ENCODE measurements at places on chromosomes 16 and 17. TPM values are rescaled to one million over a fixed set of nuclear protein-coding genes. Genes with fewer than 3 reads are reported as not detected.

DNA sequence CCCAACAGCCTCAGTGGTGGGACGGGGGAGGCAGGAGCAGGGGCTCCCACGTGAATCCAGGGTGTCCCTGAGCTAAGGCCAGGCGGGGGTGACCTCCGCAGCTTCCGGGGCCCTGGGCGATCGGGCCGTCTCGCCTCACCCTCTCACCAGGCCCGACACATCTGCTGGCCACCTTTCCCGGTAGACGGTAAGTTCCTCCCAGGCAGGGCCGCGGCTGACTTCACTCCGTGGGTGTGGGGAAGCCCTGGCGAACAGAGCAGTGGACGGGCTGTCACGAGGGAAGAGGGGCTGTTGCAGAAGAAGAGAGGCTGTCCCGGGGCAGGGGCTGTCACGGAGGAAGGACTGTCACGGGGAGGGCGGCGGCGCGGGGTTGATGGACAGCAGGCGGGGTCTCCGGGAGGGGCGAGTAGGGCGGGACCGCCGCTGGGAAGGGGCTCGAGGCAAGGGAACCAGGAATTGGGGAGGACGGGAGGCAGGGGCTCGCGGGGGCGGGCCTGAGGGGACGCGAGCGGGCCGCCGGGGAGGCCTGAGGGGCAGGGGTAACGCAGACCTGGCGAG, 498 bp downstream of the PKMYT1 start:
- DNase-seq: no peak

- DNase-seq: no peak
Observed at GRCh38 chr16:52422307-52422706, 124.6 kb downstream of the TOX3 start.

- no peak for DNase-seq
Observed at GRCh38 chr16:24523569-24523968, 15.8 kb upstream of the RBBP6 start.

The CACNG5 gene
- not detected for total RNA-seq

GRCh38 chr17:44878627-44879221, 20.5 kb downstream of the EFTUD2 start:
- DNase-seq: peak; percentile 59

DNA sequence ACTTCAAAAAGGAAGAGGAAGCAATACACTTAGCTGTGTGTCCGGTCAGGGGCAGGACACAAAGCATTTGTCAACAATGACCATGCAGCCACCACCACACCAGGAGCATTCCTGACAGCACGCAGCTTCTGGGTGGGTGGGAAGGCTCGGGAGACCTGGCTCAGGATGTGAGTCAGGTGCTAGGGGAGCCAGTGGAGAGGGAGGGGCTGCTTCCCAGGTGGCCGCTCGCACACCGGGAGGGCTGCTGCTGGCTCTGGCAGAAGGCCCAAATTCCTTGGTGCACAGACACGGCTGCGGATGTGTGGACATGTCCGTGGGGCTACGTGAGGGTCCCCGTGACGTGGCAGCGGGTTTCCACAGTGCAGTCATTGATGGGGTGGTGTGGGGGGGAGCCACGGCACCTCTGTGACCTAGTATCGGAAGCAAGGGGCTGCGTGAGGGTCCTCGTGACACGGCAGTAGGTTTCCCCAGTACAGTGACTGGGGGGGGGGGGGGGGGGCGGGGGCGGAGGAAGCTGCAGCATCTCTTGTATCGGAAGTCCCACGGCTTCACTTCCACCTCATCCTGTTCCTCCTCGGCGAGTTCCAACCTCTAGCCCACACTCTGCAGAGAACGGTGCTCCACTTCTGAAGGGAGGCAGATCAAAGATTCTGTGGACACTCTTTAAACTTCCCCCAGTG, 112.8 kb downstream of the ZNF778 start:
- no peak for DNase-seq

DNA sequence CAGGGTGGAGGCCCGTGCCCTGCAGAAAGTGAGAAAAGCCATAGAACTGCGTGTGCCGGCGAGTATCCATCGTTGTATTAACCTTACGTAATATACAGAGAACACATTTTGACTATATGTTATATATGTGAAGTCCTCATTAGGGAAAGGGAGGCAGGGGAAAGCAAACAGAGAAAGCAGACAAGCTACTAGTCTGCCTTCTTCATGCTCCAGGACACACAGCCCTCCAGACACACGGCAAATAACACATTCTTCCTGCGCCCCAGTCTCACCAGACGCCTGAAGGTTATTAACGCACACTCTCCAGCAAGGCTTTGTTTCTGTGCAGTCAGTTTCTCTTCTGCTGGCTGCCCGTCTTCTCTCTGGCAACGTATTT, 28.8 kb downstream of the PRDM7 start:
- DNase-seq: peak; percentile 14

DNA sequence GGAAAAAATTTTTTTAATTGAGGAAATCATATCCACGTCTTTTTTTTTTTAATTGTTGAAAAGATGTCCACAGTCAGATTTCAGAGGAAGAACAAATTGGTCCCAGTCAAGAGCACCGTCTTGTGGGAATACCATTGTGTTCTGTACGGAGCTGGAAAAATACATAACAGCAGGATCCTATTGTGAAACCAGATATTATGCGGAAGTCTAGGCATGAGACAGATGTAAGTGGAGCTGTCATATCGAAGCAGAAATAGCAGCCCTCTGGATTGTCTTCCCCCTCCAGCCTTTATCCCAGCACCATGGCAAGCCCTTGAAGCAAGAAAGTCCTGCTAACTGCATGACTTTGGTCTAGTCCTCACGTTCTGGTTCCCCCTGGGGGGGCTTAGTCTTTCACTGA, 391.6 kb upstream of the ASIC2 start:
- DNase-seq: no peak

DNA sequence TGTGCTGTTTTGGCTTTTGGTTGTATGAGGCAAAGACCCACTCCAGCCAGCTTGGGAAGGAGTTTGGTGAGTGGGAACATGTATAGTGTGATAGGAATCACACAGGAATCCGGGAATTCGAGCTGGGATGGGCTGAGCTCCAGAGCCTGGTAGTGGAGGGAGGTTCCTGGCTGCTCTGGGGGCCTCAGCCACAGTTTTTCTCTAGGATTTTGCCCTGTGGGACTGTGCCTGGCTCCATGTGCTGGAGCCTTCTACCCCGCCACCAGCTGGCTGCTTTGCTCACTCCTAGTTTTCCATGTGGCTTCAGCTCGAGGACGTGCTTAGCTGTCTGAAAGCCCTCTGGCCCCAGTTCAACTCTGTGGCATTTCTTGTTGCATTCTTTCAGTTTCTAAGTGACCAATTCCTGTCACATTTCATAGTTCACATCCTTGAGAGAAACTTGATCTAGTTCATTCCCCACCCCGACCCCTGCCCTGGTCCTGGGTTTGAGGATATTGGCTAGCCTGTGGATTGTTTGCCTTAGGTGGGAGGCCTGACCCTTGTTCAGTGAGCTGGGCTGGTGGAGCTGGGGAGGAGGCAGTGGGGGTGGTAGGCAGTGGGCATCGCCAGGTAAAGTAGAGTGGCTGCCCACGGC, 5.0 kb downstream of the SEC14L1 start:
- peak; percentile 75 for DNase-seq

DNA sequence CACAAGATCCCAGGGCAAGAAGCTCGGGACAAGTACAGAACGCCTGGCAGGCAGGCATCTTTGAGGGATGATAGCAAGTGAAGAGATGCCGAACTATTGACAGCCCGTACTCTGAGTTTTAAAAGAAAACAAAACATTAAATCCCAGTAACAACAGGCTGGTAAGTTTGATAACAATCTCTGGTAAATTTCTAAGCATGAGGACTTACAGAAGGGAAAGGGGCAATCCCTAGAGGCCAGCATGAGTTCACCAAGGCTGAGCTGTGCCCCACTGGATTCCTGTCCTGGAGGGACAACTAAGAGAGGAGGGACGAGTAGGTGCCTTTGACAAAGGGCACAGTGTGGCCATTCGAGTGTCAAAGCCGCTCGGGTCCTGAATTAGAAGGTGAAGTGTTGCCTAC, 26.2 kb downstream of the CCDC182 start:
- DNase-seq: no peak

The ELMO3 gene
- total RNA-seq: 0.33 TPM

Measured in fibroblast of the aortic adventitia (primary cell).